ENCODE measurements at places on chromosomes 12 and 14.

GRCh38 chr12:115010324-115010995 lies 326.5 kb upstream of the TBX3 start:
- no peak for DNase-seq

- DNase-seq = no peak
These were observed 30.5 kb downstream of the BCL11B start for GRCh38 chr14:99241325-99242010.

- DNase-seq = no peak
These were observed 6.9 kb upstream of the SLC7A7 start for GRCh38 chr14:22822016-22822570.

DNA sequence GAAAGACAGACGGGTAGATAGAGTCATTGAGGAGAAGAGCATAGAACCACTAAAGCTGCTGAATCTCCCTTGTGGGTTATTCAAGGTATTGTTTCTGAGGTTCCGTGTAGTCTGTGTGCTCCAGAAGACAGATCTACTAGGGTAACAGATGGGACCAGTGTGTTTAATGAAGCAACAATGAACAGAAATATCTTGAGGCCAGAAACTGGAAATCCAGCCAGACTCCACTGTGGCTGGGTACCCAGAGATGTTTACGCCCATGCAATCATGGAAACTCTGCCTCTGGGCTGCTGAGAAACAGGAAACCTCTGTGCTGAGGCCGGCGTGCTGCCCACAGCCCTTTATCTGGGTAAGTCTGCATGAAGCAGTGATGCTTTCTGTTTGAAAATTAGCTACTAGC lies 8.3 kb downstream of the PROX2 start:
- DNase-seq = no peak

DNA sequence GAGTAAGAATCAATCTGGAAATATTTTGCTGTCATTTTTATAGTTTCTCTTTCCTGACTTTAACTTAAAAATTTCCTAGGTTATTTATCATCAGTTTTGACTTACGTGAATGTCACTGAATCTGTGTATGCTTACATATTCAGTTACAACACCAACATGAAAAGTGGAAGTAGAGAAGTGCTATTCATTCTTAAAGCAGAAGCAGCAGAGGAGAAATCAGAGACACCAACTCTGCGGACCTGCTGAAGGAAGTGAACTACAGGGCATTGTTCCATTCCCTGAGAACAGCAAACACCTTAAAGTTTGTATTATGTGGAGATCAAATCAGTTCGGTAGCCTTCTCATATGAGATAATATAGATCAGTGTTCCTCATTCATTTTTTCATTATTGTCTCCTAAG lies 34.1 kb downstream of the RAD51B start:
- DNase-seq = no peak

GRCh38 chr14:59482541-59483331 lies 1.5 kb downstream of the L3HYPDH start:
- DNase-seq = no peak
